ENCODE measurements at places on chromosomes 11 and 22.

DNA sequence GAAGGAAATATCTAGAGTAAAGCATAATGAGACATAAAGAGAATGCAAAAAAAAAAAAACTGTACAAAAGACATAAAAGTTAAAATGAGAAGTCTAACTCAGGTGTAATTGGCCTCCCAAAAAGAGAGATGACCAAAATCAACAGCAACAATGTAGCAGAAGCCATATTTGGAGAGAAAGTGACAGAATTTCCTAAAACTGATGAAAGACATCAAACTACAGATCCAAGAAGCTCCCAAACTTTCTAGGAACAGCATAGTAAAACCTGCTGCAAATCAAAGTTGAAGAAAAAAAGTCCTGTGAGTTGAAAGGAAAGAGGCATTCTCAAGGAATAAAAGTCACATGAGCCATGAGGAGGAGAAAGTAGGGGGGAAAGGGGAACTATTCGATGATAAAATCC is 231.3 kb downstream of the METTL15 start:
- DNase-seq = no peak

DNA sequence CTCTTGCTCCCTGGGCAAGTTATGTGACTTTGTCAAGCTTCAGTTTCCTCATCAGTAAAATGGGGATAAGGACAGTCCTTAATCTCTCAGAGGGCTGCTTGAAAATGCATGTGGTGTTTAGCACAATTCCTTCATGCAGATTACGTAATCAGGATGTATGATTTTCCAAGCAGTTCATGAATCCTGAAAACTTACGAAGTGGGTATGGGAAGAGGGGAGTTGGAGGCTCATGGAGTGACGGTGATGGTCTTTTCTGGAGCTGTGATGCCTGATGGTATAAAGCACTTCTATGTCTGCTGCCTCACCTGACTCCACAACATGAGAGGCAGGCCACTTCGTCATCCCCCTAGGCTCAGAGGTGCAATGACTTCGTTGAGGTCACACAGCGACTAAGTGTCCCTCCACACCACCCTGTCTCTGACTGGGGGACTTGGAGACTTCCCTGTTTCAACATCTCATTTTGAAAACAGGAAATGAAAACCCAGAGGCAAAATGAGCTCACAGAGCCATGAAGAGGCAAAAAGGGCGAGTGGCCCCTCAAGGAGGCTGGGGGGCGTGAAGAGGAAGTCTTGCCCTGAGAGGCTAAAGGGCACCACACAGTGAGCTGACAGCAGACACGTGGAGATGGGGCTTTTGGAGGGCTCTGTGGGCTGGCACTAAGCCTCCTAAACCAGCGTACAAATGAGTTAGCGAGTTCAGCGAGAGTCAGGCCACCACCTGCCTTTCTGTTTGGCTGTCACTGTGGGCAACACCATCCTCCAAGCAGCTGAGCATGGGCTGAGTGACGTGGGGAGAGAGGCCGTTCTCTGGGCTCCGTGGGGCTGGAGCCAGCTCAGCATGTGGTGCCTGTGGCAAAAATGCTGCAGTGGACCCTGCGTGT is 10.1 kb downstream of the MCM5 start:
- DNase-seq = no peak

GRCh38 chr11:4025248-4025966 is 69.2 kb upstream of the RRM1 start:
- no peak for DNase-seq

DNA sequence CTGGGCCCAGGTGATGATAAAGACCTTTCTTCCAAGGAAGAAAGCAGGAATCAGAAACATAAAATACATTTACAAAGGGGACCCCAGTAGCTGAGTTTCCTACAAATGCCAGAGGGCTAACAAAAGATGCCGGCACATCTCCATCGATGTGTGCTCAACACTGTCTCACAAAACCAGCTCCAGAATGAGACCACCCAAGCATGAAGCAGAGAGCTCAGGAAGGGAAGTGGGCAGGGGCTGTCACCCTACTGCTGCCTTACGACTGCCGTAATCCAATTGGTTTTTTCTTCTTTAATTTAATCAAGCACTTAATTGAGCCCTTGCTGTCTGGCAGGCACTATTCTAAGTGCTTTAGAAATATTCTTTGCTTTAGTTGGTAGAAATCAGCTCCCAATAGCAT is 26.1 kb downstream of the SMCO4 start:
- DNase-seq = no peak

- DNase-seq = no peak
Observed at GRCh38 chr11:67027943-67028542, 5.1 kb downstream of the SYT12 start.

DNA sequence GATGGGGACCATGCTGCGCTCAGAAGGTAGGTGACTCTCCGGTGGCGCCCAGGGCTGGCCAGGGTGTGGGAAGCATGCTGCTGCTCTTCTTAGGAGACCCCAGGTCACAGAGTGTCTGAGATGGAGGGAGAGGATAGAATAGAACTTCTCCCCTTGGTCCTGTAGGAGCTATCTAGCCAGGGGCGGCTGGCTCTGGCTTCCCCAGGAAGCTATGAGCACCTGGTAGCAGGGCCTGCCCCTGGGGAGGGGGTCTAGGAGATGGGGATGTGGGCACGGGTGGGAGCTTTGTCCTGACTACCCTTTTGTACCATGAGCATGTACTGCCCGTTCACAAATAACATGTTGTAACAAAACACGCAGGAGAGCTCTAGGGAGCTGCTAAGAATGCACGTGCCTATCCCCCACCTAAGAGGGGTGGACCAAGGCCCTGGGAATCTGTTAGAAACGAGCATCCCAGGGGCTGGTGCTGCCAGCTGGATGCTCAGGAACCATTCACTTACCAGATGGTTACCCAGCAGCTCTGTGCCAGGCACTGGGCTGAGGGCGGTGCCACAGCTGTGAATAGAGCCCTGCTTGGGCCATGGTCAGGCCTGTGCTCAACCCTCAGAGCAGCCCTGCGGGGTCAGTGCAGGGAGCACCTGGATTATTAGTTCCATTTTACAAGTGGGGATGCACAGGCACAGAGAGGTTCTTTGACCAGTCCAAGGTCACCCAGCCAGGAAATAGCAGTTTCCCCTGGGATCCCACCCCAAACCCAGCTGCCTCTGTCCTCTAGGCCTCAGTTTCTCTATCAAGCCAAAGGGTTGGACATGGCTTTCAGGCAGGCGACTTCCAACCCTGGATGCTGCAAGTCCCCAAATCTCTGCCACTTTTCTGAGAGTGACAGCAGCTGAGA is 2.2 kb downstream of the SLC39A13 start:
- DNase-seq = no peak

GRCh38 chr22:21032868-21033688 is 717 bp upstream of the SLC7A4 start:
- no peak for DNase-seq

- no peak for DNase-seq
Observed at GRCh38 chr22:44482776-44483175, 15.3 kb downstream of the RTL6 start.

DNA sequence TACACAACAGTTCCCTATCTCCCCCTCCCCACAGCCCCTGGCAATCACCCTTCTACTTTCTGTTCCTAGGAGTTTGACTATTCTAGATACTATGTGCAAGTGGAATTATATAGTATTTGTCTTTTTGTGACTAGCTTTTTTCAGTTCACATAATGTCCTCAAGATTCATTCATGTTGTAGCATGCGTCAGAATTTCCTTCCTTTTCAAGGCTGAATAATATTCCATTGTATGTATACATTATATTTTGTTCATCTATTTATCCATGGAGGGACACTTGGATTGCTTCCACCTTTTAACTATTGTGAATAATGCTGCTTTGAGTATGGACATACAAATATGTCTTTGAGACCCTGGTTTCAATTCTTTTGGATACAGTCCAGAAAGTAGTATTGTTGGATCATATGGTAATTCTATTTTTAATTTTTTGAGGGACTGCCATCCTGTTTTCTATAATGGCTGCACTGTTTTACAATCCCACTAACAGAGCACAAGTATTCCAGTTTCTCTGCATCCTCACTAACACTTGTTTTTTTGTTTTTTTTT is 128.8 kb downstream of the ARHGAP42 start:
- DNase-seq = no peak

DNA sequence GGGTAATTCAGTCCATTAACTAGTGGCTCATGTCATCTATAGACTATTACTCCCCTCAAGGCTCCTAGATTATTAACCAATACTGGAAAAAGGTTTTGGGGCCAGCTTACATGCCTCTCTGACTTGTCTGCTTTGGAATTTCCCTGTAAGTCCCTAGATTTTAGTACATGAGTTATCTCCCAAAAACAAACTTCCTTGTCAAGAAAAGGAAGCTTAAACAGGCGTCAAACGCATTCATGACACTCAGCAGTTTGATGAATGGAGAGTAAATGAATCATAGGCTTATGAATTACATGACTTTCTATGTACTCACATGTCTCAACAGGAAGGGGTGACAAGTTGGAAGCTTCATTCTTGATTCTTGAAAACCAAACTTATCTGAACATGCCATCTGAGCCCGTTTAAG is 70.8 kb downstream of the BLID start:
- no peak for DNase-seq

DNA sequence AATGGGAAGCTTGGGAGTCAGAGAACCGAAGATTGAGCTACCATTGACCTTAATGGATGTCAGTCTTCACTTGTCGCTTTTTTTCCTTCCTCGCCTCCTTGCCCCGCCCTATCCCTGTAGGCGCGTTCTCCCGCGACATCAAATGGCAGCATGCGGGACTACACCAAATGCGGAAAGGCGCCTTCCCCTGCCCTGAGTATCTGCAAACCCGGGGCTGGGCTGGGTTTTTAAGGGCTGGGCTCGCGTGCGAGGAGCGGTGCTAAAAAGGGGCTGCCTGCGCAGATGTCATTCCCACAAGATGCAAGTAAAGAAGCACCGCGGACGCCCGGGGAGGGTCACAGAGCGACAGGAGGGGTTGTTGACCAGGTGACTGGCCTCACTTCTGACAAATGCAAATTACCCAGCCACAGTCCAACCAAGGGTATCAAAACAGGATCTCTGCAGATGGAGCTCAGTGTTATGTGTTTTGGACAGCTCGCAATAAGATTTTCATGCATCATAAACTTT is 4.7 kb upstream of the FAM111B start:
- no peak for DNase-seq
